Stimulated activated memory B cell treated with anti-CD40 and anti-IgM and Interleukin-4, amounts not matched to agents 10 μg/mL and 1 μg/mL and 100 μg/mL, for 72 hours (primary cell): ENCODE measurements at places on chromosomes 6 and 20.

GRCh38 chr20:32505723-32506473 lies 79.2 kb downstream of the NOL4L start:
- no peak for ATAC-seq
- peaks cover 21% of the 10 kb centered on the region for H3K4me1 ChIP-seq
- H3K27me3 ChIP-seq = no peaks in the 10 kb centered on the region
- no peak overlapping the region for H3K4me3 ChIP-seq
- peaks cover 20% of the 10 kb centered on the region for H3K36me3 ChIP-seq
- no peak overlapping the region for H3K27ac ChIP-seq

DNA sequence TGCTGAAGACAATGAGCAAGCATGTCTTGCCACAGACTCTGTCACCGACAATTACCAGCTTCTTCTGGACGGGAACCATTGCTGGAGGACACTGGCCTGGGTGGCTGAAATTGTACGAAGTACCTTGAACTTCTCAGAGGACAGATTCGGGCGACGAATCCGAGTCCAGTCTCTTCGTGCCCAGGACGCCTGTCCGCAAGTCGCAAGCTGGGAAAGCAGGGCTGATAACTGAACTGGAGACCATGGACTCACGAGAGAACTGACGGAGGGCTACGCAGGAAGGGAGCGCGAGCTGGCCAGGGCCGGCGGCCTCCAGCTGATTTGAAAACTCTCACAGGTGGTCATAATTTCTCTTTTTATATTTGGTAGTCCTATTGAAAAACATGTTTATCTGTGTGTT lies 1229.5 kb upstream of the MAP3K7 start:
- no peaks in the 10 kb centered on the region for H3K27me3 ChIP-seq
- no peaks in the 10 kb centered on the region for H3K36me3 ChIP-seq
- H3K27ac ChIP-seq = no peak overlapping the region
- H3K4me3 ChIP-seq = no peak overlapping the region

DNA sequence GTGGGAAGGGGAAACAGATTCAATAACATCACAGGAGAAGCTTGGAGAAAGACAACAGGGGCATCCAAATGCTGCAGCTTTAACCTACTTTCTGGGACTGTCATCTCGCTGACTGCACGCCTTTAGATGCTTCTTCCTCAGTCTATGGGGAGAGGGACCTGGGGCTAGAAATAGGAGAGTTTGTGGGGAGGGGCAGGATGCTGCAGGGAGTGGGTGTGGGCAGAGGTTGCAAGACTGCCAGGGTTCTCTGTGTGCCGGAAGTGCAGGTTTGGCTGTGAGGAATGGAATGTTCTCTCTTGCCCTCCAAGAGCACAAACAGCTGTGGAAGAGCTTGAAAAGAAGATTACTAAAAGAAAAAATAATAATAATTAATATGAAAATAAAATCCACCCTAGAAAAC lies 93.2 kb downstream of the FOXO3 start:
- H3K36me3 ChIP-seq = peaks cover 13% of the 10 kb centered on the region
- no peak for ATAC-seq
- H3K27me3 ChIP-seq = no peaks in the 10 kb centered on the region

DNA sequence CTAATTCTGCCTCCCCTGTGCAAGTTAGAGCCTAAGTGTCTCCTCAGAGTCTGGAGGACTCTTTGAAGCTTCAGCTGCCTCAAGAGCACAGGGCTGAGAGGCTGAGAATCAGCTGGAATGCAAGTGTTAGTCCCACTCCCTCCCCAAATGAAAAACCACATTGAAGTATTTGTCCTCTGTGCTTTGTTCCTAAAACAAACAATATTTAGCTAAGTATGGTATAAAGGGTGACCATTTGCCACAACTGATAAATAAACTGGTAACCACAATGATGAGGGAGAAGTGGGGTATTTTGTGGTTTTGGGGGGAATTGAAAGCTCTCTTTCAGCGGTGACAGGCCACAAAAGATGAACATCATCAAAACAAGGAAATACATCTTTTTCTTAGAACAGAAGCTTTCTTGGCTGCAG lies 91.7 kb upstream of the HDDC2 start:
- H3K27ac ChIP-seq = no peak overlapping the region
- no peak overlapping the region for H3K4me3 ChIP-seq
- peak; percentile 31 for ATAC-seq
- no peaks in the 10 kb centered on the region for H3K36me3 ChIP-seq
- peaks cover 21% of the 10 kb centered on the region for H3K27me3 ChIP-seq

DNA sequence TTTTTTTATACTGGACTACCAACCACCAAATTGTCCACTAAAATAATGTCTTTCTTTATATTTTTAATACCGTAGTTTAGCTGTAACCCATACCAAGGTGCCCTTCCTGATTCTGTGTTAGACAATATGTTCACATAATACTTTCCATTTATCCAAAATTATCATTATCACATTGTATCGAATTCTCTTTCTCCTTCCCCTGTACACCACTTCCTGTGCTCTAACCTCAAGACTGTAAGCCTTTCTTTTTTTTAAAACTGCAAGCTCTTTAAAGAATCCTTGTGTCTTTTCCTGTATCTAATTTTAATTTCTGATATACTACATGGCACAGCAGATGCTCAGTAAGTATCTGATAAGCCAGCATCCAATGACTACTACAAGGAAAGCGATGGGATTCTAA lies 917.5 kb downstream of the EYS start:
- no peak overlapping the region for H3K27ac ChIP-seq
- H3K27me3 ChIP-seq = no peaks in the 10 kb centered on the region
- no peaks in the 10 kb centered on the region for H3K36me3 ChIP-seq
- no peaks in the 10 kb centered on the region for H3K4me1 ChIP-seq

DNA sequence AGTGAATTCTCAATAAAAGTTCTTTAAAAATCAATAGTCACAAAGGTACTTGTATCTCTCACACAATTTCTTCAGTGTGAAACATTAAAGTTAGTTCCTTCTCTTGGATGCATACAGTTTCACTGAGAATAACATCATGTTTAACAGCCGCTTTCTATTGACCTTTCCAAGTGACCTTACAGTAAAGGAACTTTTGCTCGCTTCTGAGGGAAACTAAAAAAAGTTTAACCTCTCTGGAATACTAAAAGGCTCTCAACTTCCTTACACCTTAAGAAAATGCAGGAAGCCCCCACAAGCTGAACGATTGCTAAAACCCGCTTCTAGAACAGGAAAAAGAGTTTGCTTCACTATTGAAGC lies 1.3 kb downstream of the RRAGD start:
- no peak for ATAC-seq
- peak overlapping the region; percentile 83 for H3K4me3 ChIP-seq
- no peaks in the 10 kb centered on the region for H3K36me3 ChIP-seq
- peaks cover 10% of the 10 kb centered on the region for H3K27me3 ChIP-seq
- peak overlapping the region; percentile 94 for H3K27ac ChIP-seq
- H3K4me1 ChIP-seq = peaks cover 26% of the 10 kb centered on the region

DNA sequence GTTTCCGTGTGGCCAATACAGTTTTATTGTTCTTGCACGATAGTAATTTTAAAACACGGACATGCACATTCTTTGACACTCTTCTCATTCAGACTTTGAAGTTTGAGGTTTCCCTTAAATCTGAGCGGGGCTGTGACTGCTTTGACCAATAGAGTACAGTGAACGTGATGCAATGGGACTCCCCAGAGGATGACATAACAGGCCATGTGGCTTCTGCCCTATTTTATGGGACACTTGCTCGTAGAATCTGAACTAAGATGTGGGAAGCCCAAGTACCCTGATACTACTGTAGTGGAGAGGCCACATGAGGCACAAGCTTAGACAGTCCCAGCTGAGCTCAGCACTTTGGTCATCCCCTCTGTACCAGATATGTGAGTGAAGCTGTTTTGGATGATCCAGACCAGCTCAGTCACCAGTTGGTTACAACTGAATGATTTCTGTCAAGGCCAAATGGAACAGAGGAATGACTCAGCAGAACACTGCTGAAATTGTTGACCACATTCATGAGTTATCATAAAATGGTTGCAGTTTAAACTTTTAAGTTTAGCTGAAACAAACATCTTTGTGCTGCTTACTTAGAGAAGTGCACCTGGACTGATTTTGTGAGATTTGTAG lies 279.4 kb downstream of the RFPL4B start:
- no peak overlapping the region for H3K27ac ChIP-seq
- H3K36me3 ChIP-seq = no peaks in the 10 kb centered on the region
- no peaks in the 10 kb centered on the region for H3K4me1 ChIP-seq
- H3K4me3 ChIP-seq = no peak overlapping the region
- ATAC-seq = no peak

- H3K36me3 ChIP-seq = peaks cover 21% of the 10 kb centered on the region
- no peak overlapping the region for H3K27ac ChIP-seq
- no peaks in the 10 kb centered on the region for H3K27me3 ChIP-seq
- H3K4me1 ChIP-seq = peaks cover 12% of the 10 kb centered on the region
- no peak overlapping the region for H3K4me3 ChIP-seq
Measured at GRCh38 chr6:125974214-125974866, 12.0 kb upstream of the TRMT11 start.

DNA sequence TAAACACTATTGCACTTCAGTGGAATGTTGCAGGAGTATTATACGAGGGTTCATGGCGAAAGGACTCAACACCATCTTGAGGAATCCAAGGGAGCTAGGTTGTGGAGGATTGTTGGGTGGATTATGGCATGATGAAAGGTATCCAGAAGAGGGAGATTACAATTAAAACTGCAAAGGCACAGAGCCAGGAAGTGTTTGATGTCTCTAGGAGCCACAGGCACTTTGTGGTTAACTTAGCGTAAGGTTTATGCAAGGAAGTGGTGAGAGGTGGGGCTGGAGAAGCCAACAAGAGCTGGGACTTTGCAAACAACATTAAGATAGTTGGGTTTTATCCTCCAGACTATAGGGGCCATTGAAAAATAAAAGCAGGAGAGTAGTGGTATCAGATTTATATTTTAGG lies 86.6 kb upstream of the TPD52L1 start:
- ATAC-seq = no peak
- no peak overlapping the region for H3K4me3 ChIP-seq
- H3K36me3 ChIP-seq = no peaks in the 10 kb centered on the region

DNA sequence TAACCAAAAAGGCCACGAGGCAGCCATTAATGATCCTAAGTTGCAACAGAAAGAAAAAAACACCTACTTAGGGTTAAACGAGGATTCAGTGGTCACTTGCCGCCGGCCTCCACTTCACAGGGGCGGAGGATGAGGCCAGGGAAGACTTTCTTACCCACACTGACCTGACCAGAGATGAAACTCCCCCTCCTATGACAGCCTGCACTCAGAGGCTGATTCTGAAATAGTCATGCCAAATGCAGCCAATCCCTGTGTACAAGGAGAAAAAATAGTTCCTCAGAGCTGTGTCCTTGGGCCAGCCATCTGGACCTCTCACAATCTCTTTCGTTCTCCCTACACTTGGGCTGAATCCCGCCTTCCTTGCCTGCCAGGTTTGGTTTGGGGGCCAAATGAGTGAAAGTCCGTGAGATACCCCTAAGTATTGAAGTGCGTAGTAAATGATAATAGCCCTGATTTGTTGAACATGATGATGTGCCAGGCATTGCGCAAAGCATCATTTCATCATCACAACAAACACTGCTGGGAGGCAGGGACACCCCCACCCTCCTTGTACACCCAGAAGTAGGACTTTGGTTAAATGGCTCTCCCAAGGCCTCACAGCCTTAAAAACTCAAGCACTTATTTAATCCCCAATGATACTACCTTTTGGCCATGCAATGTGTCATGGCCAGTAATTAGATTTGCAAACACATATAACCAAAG lies 3.2 kb upstream of the IRF4 start:
- peaks cover 18% of the 10 kb centered on the region for H3K36me3 ChIP-seq
- H3K27me3 ChIP-seq = no peaks in the 10 kb centered on the region
- no peak for ATAC-seq
- H3K4me1 ChIP-seq = peaks cover 31% of the 10 kb centered on the region

- no peaks in the 10 kb centered on the region for H3K36me3 ChIP-seq
- H3K27me3 ChIP-seq = peaks cover 20% of the 10 kb centered on the region
- H3K4me1 ChIP-seq = no peaks in the 10 kb centered on the region
- no peak overlapping the region for H3K27ac ChIP-seq
- ATAC-seq = no peak
Measured at GRCh38 chr20:18360635-18361034, 72.3 kb downstream of the ZNF133 start.

DNA sequence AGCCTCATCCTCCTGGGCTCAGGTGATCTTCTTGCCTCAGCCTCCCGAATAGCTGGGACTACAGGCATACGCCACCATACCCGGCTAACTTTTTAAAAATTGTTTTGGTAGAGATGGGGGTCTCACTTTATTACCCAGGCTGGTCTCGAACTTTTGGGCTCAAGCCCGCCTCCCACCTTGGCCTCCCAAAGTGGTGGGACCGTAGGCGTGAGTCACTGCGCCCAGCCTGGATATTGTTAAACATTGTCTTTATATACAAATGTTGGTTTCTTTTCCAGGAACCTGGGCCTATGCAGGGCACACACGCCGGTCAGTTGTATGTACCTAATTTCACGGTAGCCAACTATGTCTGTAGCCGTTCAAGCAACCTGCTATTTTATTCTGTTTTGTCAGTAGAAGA lies 60.1 kb downstream of the SYNJ2 start:
- H3K36me3 ChIP-seq = peaks cover 40% of the 10 kb centered on the region
- H3K4me3 ChIP-seq = no peak overlapping the region
- H3K27ac ChIP-seq = no peak overlapping the region
- peaks cover 22% of the 10 kb centered on the region for H3K4me1 ChIP-seq
- no peaks in the 10 kb centered on the region for H3K27me3 ChIP-seq

DNA sequence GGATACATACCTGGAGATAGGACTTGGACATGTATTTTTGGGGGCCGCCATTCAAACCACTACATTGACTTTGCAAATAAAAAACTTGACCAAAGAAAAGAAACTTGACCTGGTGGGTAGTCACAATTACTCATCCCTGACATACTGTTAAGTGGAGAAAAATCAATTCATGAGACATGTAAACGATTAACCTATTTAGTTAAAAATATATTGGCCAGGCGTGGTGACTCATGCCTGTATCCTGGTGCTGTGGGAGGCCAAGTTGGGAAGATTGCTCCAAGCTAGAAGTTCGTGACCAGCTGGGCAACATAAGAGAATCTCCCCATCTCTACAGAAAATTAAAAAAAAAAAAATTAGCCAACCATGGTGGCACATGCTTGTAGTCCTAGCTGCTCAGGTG lies 2.5 kb upstream of the SRSF12 start:
- H3K27me3 ChIP-seq = no peaks in the 10 kb centered on the region
- H3K4me3 ChIP-seq = no peak overlapping the region
- ATAC-seq = no peak
- peaks cover 6% of the 10 kb centered on the region for H3K4me1 ChIP-seq

- no peaks in the 10 kb centered on the region for H3K36me3 ChIP-seq
- H3K4me3 ChIP-seq = no peak overlapping the region
- H3K4me1 ChIP-seq = peaks cover 18% of the 10 kb centered on the region
- no peaks in the 10 kb centered on the region for H3K27me3 ChIP-seq
- ATAC-seq = no peak
Measured at GRCh38 chr6:31169123-31169857, 1.2 kb downstream of the POU5F1 start.

DNA sequence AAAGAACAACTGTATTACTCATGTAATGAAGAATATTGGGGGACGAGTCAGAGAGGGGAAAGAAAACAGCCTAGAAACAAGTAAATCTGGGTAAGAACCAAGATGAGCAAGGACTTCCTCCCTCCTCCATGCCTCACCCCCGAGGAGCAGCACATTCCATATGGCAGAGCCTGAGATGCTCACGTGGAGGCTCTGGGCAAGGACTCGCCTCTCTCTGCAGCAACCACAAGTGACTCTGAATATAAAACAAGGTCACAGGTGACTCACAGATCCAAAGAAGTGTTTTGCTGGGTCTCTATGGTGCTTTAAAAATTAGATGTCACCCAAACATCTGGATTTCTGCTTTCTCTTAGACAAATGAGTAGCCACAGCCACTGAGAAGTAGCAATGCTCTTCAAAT lies 453.0 kb upstream of the SULF2 start:
- no peak for ATAC-seq
- H3K36me3 ChIP-seq = no peaks in the 10 kb centered on the region
- H3K27me3 ChIP-seq = peaks cover 32% of the 10 kb centered on the region
- H3K27ac ChIP-seq = no peak overlapping the region
- H3K4me1 ChIP-seq = no peaks in the 10 kb centered on the region
